ENCODE measurements at places on chromosomes 7 and 10.

- peak; percentile 81 for DNase-seq
Observed at GRCh38 chr10:14601872-14602725, 172.6 kb downstream of the FAM107B start.

GRCh38 chr10:129689671-129690071 is 222.6 kb downstream of the MGMT start:
- no peak for DNase-seq

DNA sequence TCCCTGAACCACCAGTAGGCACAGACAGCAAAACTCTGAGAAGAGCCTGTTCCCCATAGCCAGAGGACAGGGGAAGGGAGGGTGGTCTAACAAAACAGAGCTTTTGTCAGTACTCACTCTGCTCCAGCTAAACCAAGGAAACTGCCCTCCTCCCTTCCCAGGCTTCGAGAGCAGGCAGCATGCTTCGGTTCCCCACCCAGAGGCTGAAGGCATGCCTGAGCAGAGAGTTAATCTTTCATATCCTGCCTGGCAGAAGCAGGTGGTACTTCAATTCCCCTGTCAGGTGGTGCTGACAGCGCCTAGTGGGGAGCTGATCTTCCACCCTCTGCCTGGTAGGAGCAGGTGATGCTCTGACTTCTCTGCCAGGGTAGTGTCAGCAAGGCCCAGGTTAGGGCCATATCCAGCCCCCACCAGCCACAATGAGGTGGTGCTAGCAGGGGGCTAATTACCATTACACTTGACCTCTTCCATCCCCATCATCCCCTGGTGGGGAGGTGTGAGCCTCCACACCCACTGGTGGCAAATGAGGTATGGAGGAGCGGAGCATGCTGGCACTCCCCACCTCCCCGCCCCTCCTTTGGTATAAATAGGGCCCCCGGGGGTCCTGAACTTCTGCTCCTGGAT is 35.1 kb downstream of the SDK1 start:
- no peak for DNase-seq

GRCh38 chr7:12550956-12551355 is 19.6 kb upstream of the SCIN start:
- no peak for DNase-seq

- DNase-seq = no peak
Observed at GRCh38 chr7:7675686-7676085, 35.1 kb downstream of the UMAD1 start.

- DNase-seq = no peak
Observed at GRCh38 chr10:14429043-14429700, 98.4 kb upstream of the FRMD4A start.

DNA sequence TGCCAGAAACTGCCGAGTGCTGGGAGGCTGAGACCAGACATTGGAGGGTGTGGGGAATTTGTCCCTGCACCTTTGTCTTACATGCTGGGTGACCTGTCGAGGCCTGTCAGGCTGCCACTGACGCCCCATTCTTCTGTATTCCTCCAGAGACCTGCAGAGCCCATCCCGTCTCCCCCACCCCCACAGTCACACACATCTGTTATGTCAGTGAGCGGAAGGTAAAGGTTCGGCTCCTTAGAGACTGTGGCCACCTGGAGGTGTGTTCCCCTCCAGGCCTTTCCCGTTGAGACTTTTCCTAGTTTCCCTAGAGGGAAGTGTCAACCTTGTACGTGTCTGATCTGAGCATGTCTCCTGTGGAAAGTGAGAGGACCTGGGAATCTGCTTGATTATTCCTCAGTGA is 84.5 kb downstream of the ATXN7L1 start:
- DNase-seq = no peak

GRCh38 chr7:150447966-150448788 is 2.3 kb upstream of the GIMAP8 start:
- no peak for DNase-seq

Data from inflammatory macrophage treated with lipopolysaccharide for 4 hours (primary cell).